Dermis lymphatic vessel endothelial cell (primary cell): ENCODE measurements at places on chromosomes 3 and 15. TPM values are rescaled to one million over a fixed set of nuclear protein-coding genes. Genes with fewer than 3 reads are reported as not detected.

KY gene
- total RNA-seq, result not detected in 2 replicates

MORC1 gene
- total RNA-seq, result not detected in 2 replicates

ALG1L2 gene
- total RNA-seq, result not detected in 2 replicates

TIGIT gene
- not detected in 2 replicates for total RNA-seq

ANKRD63 gene
- not detected in 2 replicates for total RNA-seq

ATP13A5 gene
- not detected in 2 replicates for total RNA-seq

TUSC7 gene
- not detected in 2 replicates for total RNA-seq

SLC12A8 gene
- 0.11 and 0.17 TPM in 2 replicates for total RNA-seq

CYP1A2 gene
- not detected in 2 replicates for total RNA-seq

MBD4 gene
- 23.2 and 33.7 TPM in 2 replicates for total RNA-seq

AGBL1 gene
- total RNA-seq, result not detected in 2 replicates

AADAC gene
- total RNA-seq, result not detected in 2 replicates

SMAD6 gene
- total RNA-seq, result 11.6 and 19.9 TPM in 2 replicates

FAM107A gene
- 0.09 and 0.11 TPM in 2 replicates for total RNA-seq
